ENCODE measurements at places on chromosomes 3 and 15.

- DNase-seq = no peak
Measured at GRCh38 chr3:56055951-56056350, 412.3 kb downstream of the ERC2 start.

DNA sequence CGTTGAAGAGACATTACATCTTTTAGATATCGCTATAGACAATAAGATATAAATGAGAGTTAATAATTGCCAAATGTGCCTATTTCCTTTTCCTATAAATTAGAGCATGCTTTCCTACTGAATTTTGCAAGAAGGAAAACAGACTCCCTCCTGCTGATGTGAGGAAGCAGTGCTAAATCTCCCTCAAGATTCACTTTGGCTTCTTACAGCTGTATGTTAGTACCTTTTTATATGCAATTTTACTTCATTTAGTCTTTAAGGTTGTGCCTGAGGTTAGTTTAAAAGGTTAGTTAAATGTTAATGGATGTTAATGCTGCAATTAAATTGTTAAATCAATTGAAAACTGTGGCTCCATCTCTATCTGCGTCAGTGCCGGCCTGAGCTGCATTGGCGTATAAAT, 728.8 kb downstream of the NR2F2 start:
- no peak for DNase-seq

DNA sequence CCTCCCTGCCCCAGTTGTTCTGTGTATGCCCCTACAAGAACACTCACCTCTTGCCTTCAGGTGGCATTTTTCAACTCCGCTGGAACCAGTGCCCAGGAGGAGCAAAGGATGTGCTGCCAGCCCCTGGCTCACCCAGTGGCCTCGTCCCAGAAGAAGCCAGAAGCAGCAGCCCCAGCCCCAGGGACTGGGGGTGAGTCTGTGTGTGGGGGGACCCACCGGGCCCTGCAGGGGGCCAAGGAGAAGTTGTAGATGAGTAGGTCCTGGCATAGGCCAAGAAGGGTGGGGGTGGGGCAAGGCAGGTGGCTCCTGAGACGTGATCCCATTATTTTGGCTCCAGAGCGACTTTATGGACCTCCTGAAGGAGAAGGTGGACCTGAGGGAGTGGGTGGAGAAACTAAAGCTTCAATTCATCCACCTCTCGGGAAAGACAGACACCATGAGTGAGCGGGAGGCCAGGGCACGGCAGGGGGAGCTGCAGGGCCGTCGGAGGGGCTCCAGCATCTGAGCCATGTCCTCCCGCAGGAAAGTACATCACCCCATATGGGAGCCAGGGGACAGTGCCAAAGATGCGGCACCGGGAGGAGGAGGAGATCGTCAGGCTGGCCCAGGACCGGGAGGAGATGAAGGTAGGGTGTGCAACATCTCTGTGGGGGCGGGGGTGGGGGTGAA, 29.3 kb downstream of the NGRN start:
- no peak for DNase-seq

DNA sequence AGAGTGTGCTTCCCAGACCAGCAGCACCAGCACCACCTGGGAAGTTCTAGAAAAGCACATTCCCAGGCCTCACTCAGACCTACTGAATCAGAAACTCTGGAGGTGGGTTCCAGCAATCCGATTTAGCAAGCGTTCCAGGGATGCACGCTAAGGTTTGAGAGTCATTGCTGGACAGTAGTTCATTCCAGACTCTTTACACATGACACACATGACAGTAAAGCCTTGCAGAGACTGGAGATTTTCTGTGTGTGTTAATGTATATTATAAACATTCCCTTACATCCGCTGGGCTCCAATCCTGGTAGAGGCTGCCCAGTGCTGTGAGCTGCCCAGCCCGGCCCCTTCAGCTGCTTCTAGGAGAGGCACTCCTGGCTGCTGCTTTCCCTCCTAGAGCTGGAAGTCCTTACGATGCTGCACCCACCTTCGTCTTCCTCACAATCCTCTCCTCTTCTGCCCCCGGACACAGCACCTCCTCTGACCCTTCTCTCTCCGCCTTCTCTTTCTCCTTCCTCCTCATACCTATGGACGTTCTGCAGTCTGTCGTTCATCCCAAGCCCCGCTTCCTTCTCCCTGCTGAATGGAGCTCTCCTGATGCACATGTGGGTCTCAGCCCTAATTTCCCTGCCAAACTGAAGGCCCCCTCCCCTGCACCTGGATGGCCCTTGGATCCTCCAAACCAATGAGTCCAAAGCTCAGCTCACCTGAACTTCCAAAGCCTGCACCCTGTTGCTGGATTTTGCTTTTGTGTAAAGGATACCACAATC, 44.4 kb downstream of the ITGA11 start:
- DNase-seq = no peak

DNA sequence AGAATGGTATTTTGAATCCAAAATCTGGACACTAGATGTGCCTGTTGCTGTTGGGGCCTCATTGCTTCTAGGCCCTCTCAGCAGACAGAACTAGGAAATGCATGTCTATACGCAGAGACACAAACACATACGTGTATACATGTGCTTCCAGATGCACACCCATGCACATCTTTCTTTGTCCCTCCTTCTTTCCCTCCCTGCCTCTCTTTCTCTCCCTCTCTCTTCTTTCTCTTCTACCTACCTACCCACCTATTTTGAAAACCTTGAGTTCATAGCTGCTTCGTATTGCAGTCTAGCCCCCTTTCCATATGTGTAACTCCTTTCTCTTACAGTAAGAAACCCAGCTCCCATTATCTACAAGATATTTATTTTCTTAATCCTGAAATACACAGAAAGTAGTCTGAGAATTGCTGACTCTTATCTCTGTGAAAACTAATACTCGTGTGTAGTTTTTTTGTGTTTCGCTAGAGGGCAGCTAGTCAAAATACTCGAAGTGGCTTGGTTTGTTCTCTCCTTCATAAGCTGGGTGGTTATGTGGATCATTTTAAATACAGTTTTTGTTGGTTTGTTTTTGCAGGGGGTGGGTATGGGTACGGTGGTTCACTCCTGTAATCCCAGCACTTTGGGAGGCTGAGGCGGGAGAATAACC, 18.5 kb downstream of the RPL32 start:
- DNase-seq = peak; percentile 40
